ENCODE measurements at places on chromosomes 7 and 10.

DNA sequence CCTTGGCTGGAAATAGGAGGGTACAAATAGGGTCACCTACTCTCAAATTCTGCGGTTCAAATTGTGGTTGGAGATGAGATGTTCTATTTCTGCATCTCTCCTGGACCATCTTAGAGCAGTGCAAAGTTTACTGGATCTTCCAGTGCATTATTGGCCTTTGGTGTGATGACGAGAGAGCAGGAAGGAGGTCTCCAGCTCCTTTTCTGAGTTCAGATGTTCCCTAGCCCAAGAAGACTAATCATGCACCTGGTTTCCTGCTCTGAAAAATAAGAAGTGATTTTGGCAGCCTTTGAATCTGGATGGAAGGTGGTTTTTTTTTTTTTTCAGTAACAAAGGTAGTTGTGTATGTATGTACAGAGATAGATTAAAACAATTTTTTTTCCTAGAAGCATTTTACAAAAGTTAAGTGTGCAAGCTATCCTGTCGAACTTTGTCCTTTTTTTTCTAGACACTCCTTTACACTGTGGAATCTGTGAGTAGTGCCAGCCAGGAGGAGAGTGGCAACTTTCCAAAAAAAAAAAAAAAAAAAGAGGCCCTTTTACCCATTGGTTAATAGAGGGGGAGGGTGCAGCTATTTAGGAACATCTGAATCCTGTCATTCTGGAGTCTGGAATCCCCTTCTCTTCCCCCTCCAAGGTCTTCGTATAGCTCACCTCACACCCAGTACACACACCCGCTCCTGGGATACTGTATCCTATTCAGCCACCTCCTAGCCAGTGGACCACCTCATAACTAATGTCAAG, 26.3 kb downstream of the PAPSS2 start:
- no peak for DNase-seq

DNA sequence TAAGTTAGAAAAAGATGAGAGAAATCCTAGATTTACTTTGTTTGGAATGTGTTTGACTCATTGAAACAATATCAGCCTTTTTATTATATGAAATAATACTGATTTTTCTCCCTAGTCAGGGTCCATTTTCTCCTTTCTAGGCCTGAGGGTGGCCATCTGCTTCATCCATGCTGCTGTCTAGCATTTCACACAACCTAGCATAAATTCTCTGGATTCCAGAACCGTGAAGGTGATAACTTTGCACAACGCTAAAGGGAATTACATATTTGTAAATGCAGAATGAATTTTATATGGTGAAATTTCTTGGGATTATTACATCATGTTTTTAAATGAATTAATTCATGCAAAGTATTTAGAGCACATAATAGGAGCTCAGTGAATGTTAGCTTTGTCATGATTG, 505.1 kb downstream of the INHBA start:
- DNase-seq, result no peak

DNA sequence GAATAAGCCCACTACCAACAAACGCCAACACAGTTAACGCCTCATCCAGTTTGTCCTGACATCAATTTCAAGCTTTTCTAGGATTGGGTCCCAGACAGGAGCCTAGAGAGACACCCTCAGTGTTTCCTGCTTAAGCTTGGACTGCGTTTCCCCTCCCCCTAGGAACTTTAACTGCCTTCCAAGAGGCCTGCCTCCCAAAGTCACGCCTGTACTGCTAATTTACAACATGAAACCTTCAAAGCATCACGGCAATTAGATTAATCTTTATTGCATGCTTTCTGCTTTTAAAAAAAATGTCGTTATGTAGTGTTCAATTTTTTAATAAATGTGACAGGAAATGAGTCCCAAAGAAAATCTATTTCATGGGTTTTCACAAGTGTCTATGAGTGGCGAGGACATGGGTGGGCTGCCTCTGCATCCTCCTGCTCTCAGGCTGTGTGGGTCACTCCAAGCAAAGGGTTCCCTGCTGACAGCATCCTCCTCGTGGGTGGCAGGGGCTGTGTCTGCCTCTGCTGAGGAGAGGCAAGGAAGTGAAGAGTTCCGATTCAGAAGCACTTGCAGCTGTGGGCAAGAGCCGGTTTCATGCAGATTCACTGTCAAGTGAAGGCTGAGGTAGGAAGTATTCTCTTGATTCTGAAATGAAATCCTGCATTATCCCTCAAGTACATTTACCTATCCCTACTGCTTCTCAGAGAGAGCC, 193.0 kb upstream of the KMT2E start:
- DNase-seq, result no peak

- DNase-seq, result no peak
These were observed 323.1 kb downstream of the TFEC start for GRCh38 chr7:115707258-115708012.

GRCh38 chr10:6530211-6530840, 49.8 kb downstream of the PRKCQ start:
- DNase-seq, result peak; percentile 50

DNA sequence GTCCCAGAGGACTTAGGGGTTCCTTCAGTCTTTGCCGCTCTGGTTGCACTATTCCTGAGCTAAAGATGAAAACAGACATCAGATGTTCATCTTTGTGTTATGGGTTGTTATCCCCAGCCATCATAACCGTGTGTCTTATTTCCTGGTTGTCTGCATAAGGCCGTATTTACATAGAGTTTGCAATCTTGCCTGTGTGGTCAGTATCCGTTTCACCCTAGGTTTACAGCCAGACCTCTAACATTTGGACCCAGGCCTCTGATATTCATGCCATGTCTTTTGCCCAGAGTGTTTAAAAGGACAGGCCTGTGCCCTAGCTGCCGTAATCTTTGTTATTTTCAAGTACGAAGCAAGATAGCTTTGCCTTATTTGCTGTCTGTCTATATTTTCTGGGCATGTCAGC, 26.6 kb downstream of the LRRC4 start:
- no peak for DNase-seq

Measured in stimulated activated CD8-positive, alpha-beta memory T cell treated with anti-CD3 and anti-CD28 coated beads, Interleukin-12 subunit alpha, Interleukin-12 subunit beta, amount 100 ng/mL, for 4 hours (primary cell).